Epithelial cell of proximal tubule (primary cell): ENCODE measurements at places on chromosomes 16 and 17. TPM values are rescaled to one million over a fixed set of nuclear protein-coding genes. Genes with fewer than 3 reads are reported as not detected.

GRCh38 chr17:73640691-73641090 lies 3.6 kb downstream of the SDK2 start:
- DNase-seq: no peak

DNA sequence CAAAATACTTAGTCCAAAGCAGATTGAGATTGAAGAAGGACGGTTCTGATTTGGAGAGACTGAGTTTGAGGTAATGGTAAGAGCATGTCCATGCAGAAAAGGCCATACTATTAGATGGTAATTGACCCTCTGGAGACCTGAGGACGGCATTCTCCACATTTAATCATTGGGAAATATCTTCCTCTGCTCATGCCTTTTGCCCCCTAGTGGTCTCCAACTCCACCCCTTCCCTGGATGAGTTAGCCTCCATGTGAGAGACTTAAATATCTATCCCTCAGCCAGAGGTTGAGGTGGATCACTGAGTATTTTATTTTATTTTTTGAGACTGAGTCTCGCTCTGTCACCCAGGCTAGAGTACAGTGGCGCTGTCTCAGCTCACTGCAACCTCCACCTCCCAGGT lies 10.4 kb upstream of the OR3A1 start:
- no peak for DNase-seq

DNA sequence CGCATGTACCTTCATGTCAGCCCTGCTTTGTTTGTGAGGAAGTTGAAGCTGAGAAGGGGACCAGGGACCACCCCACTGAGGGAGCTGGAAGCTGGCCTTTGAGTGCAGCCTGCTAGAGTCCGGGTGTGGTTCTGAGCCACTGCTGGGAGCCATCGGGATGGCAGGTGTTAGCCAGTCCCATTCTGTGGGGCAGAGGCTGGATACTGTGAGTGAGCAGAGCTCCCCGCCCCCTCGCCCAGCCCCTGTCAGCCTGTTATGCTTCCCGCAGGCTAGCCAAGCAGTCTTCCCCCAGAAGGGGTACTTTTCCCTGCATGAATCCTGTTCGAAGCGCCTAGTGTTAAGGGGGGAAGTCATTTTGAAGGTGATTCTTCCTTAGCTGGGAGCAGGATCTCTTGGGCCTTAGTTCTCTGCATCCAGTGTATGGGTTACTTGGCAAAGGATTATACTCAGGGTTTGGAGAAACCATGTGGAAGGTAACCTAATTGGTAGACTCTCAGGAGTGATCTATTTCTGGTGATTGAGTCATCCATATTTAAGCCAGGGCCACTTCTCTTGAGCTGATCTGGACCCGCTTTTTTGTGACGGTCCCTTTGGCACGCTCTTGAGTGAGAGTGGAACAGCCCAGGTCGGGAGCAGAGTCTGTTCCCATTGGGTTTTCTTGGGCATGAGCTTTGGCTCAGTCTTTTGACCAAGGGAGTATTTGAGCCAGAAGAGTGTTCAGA lies 23.8 kb downstream of the AKAP1 start:
- no peak for DNase-seq

- DNase-seq: no peak
Observed at GRCh38 chr16:68744744-68745280, 7.7 kb downstream of the CDH1 start.

DNA sequence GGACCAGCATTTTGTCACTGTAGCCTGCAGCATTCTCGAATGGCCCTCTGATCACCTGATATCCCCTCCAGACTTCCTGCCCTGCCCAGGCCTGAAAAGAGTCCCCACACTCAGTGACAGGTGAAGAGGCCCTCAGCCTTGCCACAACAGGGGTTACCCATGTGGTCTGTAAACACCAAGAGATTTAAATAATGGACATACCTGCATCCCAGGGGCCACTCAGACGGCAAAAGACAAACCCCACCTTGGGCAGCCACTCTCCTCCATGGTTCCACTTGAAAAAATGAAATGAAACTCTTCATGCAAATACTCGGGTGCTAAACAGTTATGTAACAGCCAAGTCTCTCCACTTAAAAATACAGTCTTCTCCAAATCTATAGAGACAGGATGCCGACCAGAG lies 22.9 kb upstream of the PECAM1 start:
- DNase-seq: no peak

- no peak for DNase-seq
Observed at GRCh38 chr16:23035240-23035639, 114.0 kb downstream of the USP31 start.

- no peak for DNase-seq
Observed at GRCh38 chr17:62787366-62787765, 20.7 kb downstream of the MARCHF10 start.

GRCh38 chr16:12027558-12028287 lies 51.2 kb downstream of the SNX29 start:
- no peak for DNase-seq

GRCh38 chr16:24977678-24978075 lies 37.5 kb downstream of the ARHGAP17 start:
- no peak for DNase-seq

DNA sequence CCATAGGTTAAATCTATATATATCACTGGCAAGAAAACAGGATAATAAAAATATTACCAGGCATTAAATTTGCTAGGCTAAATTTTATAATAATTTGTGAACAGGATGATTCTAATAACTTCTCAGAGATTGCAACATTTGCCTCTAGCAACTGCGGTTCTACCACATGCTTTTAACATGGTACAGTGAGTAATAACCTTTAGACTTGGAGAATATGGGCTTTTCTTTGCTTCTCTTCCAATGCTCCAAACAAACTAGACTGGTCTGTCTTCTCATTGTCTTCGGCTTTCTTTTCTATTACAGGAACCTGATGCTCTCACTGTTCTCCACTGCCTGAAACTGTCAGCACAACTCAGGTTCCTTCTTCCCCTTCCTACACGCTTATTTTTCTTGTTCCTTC lies 80.6 kb downstream of the CA4 start:
- DNase-seq: no peak

GRCh38 chr17:17153071-17153470 lies 53.1 kb downstream of the PLD6 start:
- DNase-seq: no peak

DNA sequence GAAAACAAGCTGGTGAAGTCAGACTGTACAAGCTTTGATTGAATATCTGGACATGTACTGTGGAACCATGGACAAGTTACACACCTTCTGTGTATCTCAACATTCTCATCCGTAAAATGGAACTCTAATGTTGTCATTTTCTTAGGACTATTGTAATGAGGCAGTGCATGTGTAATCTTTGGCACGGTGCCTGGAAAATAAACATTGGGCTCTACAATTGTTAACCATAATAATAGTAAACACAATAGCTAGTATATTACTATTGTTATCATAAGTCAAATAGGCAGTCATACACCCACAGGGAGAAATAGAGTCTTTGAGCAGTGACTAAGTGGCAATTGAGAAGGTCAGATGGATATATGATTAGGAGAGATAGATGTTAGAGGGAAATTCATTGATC lies 39.8 kb upstream of the ANKFN1 start:
- DNase-seq: no peak

DNA sequence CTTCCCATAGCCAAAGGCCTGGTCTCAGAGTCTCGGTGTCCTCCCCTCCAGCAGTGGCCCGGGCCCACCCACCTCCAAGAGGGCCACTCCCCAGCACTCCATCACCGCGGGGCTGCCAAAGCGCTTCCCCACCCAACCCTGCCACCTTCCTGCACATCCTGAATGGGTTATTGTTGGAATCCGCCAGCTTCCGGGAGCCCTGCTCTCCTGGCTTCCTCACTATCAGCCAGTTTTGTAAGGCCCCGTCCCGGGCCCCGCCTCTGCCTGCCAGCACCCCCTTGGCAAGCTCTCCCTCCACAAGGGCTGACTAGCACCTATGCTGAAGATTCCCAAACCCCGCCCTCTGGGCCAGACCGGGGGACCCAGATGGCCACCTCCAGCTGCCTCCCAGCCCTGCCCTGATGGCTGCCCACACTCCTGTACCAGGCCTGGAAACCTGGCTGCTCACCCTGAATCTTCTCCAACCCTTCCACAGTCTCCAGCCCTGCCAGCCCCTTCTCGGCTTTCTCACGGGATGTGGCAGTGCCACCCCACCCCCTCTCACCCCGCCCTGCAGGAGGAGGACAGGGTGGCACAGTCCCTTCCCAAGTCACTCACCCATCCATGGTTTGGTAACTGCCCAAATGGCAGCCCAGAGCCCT lies 14.4 kb downstream of the MYBBP1A start:
- no peak for DNase-seq

GRCh38 chr17:61168506-61168905 lies 231.1 kb upstream of the TBX2 start:
- DNase-seq: peak; percentile 68

MRPS23 gene
- total RNA-seq: 27.0 and 82.9 TPM in 2 replicates

GRCh38 chr16:85238233-85238647 lies 126.0 kb upstream of the CIBAR2 start:
- DNase-seq: no peak

DNA sequence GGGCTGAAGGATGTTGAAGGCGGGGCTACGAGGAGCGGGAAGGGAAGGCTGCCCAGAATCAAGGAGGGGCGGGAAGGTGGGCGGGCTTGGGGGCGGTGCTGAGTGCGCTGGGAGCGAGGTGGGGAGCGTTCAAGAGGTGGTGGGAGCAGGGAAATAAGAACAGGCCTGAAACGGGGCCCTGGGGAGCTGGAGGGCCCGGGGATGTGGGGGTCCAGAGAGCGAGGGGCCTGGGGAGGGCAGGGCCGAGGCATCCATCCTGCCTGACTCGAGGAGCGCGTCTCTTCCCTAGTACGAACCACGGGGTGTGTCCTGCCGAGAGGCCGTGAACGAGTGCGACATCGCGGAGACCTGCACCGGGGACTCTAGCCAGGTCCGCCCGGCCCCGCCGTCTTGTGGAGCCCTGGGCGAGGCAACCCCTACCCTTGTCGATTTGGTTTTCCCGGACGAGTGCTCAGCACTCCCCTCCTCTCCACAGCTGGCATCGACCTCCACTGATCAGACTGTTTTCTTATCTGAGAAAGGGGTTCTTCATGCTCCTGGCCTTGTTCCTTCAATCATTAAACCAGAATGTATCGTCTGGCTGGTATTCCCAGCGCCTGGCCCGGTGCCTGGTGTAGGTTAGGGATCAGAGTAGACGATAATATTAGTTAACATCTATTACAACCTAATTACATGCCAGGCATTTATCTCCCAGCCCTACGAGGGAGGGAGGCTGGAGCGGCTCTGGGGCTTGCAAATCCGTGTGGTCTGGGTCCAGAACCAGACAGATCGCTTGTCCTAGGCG lies 17.2 kb downstream of the ADAM11 start:
- no peak for DNase-seq

TP53TG3F gene
- not detected in 2 replicates for total RNA-seq

- no peak for DNase-seq
Observed at GRCh38 chr16:85491058-85491771, 121.9 kb upstream of the GSE1 start.

GRCh38 chr16:57675741-57676551 lies 7.8 kb downstream of the ADGRG3 start:
- no peak for DNase-seq

CENPN gene
- 49.2 and 91.8 TPM in 2 replicates for total RNA-seq

DNA sequence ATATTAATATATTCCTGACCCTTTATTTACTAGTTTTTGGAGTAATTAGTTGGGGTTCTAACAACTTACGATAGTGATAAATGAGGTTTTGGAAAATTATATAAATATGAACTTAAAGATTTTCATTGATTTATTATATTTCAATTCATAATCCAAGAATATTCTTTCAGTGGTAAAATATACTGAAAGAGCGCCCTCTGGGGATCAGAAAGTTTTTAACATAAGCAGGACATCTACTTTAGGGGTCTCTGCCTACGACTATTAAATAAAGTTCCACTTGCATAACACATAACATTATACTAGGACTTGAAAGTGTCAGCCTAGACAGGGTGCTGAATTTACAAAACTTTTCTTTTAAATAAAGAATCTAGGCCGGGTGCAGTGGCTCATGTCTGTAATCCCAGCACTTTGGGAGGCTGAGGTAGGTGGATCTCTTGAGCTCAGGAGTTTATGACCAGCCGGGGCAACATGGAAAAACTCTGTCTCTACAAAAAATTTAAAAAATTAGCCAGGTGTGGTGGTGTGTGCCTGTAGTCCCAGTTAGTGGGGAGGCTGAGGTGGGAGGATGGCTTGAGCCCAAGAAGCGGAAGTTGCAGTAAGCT lies 15.6 kb downstream of the RFWD3 start:
- DNase-seq: no peak

- DNase-seq: no peak
Observed at GRCh38 chr16:2054543-2055245, 6.9 kb downstream of the TSC2 start.

EFCAB5 gene
- 0.29 and 2.5 TPM in 2 replicates for total RNA-seq

- no peak for DNase-seq
Observed at GRCh38 chr17:80854220-80854619, 137.4 kb upstream of the CHMP6 start.

- no peak for DNase-seq
Observed at GRCh38 chr17:59160157-59161025, 4.8 kb downstream of the PRR11 start.

MYH3 gene
- total RNA-seq: under 0.01 and 1.7 TPM in 2 replicates

DNA sequence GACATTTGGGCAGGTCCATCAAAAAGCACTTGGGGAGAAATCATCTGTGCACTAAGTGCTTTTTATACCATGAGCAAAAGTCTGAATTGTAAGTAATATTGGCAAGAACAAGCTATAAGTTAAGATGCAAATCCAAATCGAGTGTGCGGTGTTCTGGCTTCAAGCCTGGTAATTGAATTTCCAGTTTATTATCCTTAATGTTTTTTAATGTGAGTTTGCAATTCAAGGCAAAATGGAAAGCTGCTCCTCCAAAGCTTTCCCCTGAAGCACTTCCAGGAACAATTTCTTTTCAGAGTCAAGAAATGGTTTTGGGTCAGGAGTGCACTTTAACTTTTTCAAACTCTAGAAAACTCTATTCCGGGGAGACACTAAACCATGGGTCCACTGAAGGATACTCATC lies 445.7 kb downstream of the TOX3 start:
- DNase-seq: no peak

GRCh38 chr17:2084036-2084765 lies 29.3 kb downstream of the HIC1 start:
- no peak for DNase-seq

CNTD1 gene
- total RNA-seq: not detected in 2 replicates

CIBAR2 gene
- total RNA-seq: not detected in 2 replicates

C17orf113 gene
- total RNA-seq: 0.07 and 0.98 TPM in 2 replicates

DNA sequence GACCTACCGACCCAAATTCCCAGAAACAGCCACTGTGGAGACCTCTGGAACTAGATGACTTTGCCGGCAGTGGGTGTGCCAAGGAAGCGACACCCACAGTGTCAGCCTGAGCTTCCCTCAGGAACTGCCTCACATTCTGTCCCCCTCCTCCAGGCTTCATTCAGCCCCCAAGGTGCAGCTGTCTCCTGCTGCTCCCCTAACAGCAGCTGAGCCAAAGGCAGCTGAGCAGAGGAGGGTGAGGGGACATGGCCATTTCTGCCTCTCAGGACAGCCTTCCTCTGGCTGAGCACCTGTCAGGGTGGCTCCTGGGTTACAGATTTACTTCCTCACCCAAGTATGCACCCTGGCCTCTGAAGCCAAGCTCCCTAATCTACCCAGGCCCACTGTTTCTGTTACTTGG lies 22.1 kb upstream of the MTMR4 start:
- no peak for DNase-seq

GRCh38 chr17:49566668-49567071 lies 9.0 kb upstream of the NXPH3 start:
- DNase-seq: no peak
